ENCODE measurements at places on chromosomes 3 and 15. TPM values are rescaled to one million over a fixed set of nuclear protein-coding genes. Genes with fewer than 3 reads are reported as not detected.

DNA sequence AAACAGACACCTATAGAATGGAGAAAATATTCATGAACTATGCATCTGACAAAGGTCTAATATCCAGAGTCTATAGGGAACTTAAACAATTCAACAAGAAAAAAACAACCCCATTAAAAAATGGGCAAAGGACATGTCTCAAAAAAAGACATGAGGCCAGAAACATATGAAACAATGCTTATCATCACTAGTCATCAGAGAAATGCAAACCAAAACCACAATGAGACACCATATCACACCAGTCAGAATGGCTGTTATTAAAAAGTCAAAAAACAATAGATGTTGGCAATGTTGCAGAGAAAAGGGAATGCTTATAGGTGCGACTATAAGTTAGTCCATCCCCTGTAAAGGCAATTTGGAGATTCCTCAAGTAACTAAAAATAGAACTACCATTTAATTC lies 11.4 kb upstream of the HDGFL3 start:
- DNase-seq, result no peak

DNA sequence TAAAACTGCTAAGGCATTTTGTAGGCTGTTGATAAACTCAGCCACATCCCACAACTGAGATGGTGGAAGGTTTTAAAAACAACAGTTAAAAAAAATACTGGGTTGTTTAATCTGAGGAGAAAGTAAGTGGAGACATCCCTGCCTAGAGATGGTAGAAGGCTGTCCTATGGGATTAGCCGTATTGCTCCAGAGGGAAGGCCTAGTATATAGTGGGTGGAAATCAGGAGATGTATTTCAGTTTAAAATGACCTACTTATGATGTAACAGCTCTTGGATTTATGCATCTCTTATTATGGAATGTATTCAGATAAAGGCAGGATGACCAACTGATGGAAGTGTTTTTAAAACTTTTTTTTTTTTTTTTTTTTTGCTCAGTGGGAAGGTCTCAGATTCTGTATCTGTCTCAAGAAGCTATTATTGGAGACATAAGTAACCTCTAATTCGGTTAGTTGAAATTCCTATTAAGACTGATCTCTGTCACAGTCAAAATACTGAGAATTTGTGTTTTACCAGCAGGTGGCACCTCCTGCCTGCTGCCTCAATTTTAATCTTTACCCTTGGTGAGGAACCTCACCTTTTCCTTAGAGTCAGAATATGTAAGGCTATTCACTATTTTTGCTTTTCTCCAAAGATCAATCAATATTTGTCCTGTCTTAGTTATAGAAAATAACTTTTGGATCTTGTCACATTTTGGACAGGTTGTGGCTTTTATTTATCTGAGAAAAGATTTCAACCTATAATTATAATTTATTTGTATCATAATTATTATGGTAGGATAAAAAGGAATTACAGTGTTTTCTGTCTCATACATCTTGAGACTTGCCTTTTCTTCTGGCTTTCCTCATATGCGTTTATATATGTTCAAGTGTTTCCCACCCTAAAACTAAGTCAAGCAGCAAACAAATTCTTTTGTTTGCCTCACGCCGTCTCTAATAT lies 63.0 kb downstream of the VPS8 start:
- peak; percentile 15 for DNase-seq

DNA sequence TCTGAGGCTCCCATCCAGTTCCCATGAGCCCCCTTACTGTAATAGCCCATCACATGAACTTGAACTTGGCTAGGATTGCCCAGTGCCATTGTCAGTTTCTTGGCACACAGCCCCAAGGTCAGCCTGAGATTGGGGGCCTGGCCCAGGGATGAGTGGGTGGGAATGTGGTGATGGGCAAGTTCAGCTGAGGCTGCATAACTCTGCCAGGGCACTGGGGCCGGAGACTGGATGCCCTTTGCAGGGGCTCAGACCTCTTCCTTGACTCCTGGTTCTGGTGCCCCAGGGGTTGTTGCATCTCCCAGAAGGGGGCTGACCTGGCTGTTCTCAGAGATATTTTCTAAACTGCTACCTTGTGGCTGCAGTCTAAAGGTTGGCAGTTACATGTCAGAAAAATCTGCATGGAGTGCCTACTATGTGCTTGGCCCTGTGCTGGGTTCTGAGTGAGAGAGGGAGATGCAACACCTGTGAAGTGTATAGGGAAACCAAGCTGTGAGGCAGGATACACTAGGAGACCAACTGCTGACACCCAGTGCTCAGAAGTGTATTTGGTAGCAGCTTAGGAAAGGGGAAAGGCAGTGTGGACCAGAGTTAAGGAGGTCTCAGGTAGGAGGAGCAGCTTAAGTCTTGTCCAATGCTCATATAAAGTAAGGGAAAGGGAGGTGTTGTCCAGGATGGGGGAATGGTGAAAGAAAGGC lies 74.8 kb upstream of the PRR23C start:
- no peak for DNase-seq

GRCh38 chr15:80876348-80876674 lies 97.1 kb downstream of the CEMIP start:
- DNase-seq, result no peak

- no peak for DNase-seq
Observed at GRCh38 chr15:90883976-90884718, at the start of gene FES. FES (plus strand) TSS chr15:90884504; CDS start chr15:90885046, 542 bp downstream.

DNA sequence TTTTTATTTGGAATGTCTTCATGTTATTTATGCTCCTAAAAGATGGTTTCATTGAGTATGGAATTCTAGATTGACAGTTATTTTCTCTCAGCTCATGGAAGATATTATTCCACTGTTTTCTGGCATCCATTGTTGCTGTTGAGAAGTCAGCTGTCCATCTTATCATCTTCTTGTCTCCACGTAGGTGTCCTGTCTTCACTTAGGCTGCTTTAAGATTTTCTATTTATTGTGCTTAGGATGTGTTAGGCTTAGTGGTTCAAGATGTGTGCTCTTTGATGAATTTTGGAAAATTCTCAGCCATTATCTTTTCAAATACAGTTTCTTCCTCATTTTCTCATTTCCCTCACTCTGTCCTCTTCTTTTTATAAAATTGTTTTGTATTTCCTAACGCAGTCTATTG lies 52.0 kb downstream of the SNRK start:
- no peak for DNase-seq

- DNase-seq, result no peak
Observed at GRCh38 chr3:50666837-50667236, 7.9 kb upstream of the DOCK3 start.

GRCh38 chr3:148727231-148727630 lies 29.5 kb downstream of the AGTR1 start:
- no peak for DNase-seq

DNA sequence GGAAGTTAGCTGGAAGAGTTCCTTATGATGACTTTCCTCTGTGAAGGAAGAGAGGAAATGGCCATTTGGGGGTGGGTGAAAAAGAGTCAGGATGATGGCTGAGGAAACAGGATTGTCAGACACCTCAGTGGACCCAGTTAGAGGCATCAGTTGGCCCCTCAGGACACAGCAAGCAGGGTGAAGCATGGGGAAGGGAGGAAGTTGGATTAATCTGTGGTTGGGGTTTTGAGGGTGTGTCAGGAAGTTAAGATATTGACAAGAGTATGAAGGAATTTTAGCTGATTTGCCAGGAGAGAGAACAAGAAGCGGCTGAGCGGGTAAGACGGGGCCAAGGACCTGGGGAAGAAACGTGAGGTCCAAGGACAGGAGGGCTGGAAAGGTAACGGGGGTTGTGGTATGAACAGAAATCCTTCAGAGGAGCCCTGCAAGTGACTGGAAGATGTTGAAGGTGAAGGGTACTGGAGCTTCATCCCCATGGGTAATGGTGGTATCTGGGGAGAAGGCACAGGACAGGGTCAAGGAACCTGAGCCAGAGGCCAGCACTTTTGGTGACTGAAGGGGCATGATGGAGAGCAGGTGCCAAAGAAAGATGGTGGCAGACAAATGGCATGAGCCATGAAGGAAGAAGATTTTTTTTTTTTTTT lies 2.7 kb downstream of the UQCC5 start:
- DNase-seq, result no peak

GRCh38 chr3:42668793-42669217 lies 15.3 kb downstream of the ZBTB47 start:
- DNase-seq, result no peak

DNA sequence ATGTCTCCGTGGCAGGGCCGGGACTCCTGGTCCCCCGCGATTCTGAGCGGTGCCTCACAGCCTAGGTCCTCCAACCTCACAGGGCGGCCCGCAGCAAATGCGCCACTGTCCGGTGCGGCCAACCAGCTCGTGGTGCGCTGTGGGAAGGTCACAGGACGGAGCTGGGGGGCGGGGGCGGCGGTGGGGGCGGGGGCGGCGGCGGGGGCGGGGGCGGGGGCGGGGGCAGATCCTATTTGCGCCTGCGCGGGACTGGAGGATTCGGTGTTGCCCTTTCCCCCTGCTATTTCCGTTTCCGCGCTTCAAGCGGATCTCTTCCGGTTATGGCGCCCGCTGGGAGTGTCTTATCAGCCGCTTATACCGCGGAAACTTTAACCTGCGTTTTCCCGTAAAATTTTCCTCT lies 106.7 kb upstream of the SNRPN start:
- DNase-seq, result peak; percentile 31

GRCh38 chr3:118912188-118912587 lies 122.5 kb downstream of the IGSF11 start:
- no peak for DNase-seq

- DNase-seq, result no peak
Observed at GRCh38 chr15:63238796-63239195, 38.6 kb upstream of the APH1B start.

- DNase-seq, result no peak
Observed at GRCh38 chr15:83365370-83365938, 81.0 kb upstream of the BNC1 start.

- no peak for DNase-seq
Observed at GRCh38 chr3:90007778-90008499, 900.5 kb downstream of the EPHA3 start.

DNA sequence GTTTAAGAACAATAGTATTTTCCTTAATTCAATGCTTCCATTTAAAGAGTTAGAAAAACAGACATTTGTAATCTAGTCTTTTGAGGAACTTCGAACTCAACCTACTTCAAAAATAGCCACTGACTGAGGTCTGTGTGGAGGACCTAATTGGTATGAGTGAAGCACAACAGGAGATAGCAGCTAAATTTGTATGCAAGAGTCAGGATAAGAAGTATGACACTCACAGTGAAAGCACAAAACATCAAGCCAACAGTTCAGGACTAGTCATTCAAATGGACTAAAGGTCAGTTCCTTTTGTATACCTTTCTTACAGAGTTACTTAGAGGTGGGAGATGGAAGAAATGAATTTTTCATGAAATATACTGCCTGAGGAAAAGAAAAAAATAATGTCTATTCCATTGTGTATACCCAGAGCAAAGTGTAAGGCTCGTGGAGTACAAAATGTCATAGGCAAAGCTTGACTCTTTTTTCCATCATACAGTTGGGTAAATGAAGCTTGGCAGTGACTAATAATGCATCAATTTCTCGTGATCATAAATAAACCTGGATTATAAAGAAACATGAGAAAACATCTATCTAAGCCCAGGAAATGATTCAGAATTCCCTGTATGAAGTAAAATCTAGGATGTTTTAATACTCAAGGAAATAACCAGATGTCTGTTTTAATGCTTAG lies 1005.2 kb upstream of the CADM2 start:
- DNase-seq, result no peak

DNA sequence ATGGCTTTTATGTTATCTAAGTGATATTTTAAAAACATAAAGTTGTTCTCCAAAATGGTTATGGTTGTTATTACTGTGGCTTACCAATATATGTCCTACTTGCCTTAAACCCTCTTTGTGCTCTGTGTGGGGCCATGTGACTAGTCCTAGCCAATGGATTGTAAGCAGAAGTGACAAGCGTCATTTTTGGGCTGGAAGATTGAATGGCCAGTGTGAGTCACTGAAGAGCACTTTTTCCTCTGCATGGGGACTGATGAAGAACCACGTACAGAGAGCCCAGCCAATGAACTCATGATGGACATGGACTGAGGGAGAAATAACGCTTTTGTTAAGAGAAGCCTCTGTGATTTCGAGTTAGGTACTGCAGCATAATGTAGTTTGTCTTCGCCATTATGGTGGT lies 332.7 kb downstream of the EDEM1 start:
- no peak for DNase-seq

DNA sequence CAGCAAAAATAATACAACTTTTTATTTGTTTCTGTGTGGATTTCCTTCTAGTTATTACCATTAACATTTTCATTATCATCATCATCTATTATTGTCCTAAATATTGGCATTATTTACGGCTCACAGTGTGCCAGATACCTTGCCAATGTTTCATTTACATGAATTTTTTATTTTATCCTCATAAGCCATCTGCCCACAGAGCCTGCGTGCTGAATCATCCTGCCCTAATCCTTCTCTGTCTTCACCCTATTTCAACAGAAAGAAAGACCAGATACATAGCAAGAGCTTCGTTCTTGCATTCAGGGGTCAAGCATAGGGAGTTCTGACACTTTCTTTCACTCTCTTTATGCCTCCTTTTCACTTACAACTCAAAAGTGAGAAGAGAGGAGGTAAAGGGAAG lies 82.0 kb downstream of the KCNMB2 start:
- DNase-seq, result no peak

- DNase-seq, result no peak
Observed at GRCh38 chr3:26682406-26682805, 59.8 kb downstream of the LRRC3B start.

- no peak for DNase-seq
Observed at GRCh38 chr3:132356568-132356967, 39.4 kb downstream of the ACP3 start.

- DNase-seq, result no peak
Observed at GRCh38 chr3:61199843-61200242, 51.4 kb downstream of the FHIT start.

DNA sequence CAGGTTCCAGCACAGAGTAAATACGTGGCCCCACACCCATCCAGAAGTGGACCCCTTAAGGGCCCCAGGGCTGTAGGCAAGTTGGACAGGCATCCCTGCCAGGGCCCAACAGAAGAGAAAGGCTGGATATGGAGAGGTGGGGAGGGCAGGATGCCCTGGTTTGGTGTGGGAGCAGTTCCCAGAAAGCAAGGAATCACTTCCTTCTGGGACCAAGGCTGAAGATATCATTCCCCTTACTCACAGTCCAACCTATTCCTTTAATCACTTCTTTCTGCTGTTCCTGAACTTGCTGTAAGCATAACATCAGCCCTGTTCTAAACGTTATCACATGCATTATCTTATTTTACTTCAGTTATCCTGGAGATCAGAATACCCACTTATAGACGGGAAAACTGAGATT lies 6.1 kb upstream of the MESP2 start:
- no peak for DNase-seq

GRCh38 chr3:19886404-19886803 lies 47.6 kb downstream of the EFHB start:
- no peak for DNase-seq

GRCh38 chr15:29785136-29785535 lies 37.1 kb downstream of the TJP1 start:
- no peak for DNase-seq

- DNase-seq, result no peak
Observed at GRCh38 chr3:160291290-160291908, 66.2 kb downstream of the C3orf80 start.

Gene ITIH1
- total RNA-seq, result 14.1 TPM

Gene FETUB
- not detected for total RNA-seq

Gene CLPX
- total RNA-seq, result 52.1 TPM

Gene ALDH1A3
- 0.41 TPM for total RNA-seq

Gene RBM5
- total RNA-seq, result 322 TPM

Gene CDHR4
- not detected for total RNA-seq

Gene SCAMP2
- total RNA-seq, result 60.0 TPM

Gene MED12L
- total RNA-seq, result 10.8 TPM

Gene CA12
- total RNA-seq, result 0.58 TPM
